ENCODE measurements at places on chromosomes 5 and 9.

DNA sequence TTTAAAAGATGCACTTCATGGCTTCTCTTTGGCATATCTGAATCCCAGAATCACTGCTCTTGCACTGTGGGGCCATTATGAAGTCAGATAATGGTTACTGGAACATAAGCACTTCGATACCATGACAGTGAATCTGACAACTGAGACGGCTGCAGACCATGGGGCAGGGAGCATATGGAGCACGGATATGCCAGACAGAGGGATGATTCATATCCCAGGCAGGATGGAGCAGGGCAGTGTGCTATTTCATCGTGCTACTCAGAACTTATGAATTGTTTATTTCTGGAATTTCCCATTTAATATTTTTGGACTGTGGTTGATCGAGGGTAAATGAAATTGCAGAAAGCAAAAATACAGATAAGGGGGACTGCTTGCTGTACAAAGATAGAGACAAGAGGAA is 145.0 kb downstream of the EGFLAM start:
- no peak for DNase-seq

- no peak for DNase-seq
Measured at GRCh38 chr9:87227456-87227855, 270.2 kb upstream of the DAPK1 start.

DNA sequence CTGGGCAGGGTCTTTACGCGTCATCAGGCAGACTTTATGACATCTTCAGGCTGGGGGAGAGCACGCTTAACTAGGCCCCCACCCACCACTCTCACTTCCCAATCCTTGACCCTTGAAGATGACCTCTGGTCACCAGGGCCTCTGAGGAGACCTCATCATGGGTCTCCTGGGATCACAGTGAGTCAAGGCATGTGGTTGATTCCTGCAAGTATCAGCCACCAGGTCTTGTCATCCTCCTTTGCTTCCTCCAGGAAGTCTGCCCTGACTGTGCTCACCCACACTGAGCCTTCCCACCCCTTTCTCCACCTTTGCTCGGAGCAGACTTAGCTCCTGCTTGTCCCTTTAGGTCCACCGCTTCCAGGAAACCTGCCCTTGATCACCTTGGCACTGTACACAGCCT is 17.3 kb downstream of the ODF2 start:
- no peak for DNase-seq

- DNase-seq: no peak
Measured at GRCh38 chr9:127139071-127139731, 16.8 kb upstream of the ANGPTL2 start.

DNA sequence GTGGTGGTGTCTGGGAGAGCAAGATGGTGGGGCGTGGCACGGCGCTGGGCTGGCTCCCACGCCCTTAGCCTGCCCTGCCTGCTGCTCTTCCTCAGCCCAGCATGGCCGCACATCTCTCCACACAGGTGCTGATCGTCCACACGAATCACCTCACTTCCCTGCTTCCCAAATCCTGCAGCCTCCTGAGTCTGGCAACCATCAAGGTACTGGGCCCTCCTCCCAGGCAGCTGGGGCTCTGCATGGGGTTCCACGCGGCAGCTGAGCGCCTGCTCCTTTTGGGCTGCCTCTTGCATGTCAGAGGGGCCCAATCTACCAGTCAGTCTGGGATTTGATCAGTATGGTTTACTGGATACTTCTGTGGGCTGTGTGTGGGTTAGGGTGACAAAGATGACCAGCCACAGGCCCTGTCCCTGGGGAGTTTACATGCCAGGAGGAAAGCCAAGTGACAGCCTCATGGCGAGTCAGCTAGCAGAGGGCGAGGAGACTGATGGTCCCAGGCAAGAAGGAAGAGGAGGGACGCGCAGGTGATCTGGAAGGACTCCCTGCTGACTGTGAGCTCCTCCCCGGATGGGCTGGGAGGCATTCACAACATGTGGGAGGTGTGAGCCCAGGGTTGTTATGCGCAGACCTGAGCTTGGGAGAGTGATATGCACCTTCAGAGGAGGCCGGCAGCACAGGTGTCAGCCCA is 6.0 kb downstream of the LRSAM1 start:
- DNase-seq: no peak

- no peak for DNase-seq
Measured at GRCh38 chr5:35804201-35804653, 52.5 kb upstream of the IL7R start.

GRCh38 chr9:108517651-108518365 is 338.0 kb downstream of the ACTL7B start:
- DNase-seq: no peak

DNA sequence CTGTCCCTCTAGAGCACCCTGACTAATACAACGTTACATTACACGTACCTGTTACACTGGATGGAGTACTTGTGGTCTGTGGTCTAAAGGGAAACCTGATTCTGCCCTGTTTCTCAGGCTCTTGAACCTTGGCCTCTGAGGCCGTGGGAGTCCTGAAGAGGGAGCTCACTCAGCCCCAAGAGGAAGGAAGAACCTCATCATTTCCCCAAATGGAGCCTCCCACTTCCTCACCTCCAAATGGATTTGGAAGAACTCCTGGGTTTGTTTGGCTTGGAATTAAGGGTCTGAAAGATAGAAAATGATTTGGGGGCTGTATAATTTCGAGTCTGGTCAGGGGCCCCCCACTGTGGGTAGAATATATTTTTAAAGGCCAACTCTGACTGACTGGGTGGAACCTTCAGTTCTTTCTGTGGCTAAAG is 200.2 kb downstream of the SEMA6A start:
- DNase-seq: no peak

DNA sequence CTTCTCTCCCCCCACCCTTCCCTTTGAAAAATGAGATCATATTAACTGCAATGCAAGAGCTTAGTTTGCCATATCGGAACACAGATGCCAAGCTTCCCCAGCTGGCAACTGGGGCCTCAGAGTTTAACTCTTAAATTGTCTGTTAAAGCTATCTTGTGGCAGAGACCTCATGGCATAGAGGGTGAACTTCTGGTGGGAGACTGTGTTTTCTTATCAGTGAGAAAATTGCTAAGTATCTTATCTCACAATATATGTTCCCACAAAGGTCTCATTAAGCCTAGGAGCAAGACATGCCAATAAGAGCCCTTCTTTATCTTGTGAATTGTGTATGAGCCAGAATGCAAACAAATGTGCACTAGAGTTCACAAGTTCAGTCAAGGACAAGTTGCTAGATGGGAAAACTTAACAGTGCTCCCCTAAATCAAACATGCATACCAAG is 12.3 kb downstream of the NFIB start:
- no peak for DNase-seq

DNA sequence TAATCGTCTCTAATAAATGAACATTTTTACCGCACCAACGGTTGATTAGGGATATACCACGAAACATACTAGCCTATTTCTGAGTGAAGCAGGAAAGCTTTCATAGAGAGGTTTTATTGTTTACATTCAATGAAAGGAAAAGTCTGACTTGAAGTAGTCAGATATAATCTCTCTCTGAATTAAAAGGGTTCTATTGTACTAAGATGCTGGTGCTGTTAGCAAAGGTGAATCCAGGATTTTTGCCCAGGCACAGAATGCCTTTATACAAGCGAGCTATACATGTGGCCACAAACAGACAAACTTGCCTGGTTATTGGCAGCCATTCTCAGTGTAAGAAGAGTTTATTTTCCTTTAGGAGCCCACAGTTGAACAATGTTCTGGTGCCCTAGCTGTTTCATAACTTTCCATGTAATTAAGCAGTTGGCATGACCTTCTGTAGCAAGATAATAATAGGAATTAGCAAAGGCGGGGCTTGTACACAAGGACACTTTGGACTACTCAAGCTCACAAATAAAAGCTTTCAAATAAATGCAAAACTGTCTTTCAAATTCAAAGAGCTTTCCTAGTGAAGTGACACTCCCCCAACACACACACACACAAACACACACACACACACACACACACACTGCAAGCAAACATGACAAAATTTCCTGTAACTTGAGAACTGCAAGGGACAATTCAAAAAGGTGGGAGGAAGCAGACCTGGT is 198.7 kb upstream of the MAP3K1 start:
- DNase-seq: no peak

- DNase-seq: no peak
Measured at GRCh38 chr5:98320343-98320742, 453.1 kb upstream of the RGMB start.

- DNase-seq: no peak
Measured at GRCh38 chr5:32990593-32991420, 279.7 kb downstream of the NPR3 start.

DNA sequence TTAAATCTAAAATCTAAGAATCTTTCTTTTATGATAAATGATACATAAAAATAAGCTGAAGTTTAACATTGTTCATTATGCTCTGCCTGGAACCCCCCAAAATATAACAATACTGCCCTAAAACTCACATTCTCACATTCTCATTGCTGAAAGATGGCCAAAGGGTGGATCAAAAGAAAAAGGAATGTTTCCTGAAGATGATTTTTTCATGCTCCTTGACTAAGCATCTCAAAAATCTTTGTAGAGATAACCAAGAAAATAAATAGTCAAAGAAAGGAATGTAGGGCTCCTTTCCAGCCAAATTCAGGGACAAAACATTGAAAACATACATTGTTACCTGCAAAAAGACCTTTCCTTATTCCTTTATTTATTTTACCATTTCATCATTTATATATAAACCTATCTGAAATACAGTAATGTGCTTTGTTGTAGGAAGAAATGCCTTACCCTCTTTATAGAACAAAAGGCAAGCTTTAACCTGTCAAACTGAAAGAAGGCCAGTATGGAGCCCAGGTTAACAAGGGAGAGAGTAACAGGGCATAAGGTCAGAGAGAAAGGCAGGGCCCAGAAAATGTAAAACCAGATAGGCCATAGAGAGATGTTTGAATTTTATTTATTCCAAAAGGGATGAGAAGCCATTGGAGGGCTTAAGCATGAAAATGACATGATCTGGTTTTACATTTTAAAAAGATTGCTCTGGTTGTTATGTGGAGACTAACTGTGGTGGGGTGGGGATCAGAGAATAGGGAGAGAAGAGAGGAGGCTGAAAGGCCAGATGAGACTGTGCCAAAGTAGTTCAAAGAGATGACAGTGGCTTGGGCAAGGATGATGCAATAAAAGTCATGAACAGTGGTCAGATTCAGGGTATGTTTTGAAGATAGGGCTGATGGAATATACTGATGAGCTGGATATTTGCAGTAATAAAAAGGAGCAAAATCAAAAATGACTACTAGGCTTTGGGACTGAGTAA is 37.3 kb upstream of the CDK5RAP2 start:
- no peak for DNase-seq

DNA sequence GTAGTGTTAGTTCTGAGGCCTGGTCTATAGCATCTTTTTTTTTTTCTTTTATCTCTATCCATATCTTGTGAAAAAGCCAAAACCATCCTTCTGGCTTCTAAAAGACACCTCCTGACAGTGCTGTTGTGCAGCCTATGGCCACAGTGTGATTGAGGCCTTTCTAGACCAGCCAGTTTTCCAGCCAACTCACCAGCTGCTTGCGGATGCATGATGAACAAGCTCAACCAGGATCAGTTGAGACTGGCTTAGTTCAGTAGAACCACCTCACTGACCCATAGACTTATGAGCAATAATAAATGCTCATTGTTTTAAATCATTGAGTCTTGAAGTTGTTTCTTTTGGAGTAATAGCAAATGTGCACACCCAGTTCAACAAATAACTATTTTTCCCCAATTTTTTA is 296.9 kb downstream of the FAM170A start:
- DNase-seq: no peak

GRCh38 chr5:32387211-32387610 is 57.3 kb downstream of the ZFR start:
- DNase-seq: no peak

- no peak for DNase-seq
Measured at GRCh38 chr5:61277781-61278180, 54.3 kb upstream of the ZSWIM6 start.

DNA sequence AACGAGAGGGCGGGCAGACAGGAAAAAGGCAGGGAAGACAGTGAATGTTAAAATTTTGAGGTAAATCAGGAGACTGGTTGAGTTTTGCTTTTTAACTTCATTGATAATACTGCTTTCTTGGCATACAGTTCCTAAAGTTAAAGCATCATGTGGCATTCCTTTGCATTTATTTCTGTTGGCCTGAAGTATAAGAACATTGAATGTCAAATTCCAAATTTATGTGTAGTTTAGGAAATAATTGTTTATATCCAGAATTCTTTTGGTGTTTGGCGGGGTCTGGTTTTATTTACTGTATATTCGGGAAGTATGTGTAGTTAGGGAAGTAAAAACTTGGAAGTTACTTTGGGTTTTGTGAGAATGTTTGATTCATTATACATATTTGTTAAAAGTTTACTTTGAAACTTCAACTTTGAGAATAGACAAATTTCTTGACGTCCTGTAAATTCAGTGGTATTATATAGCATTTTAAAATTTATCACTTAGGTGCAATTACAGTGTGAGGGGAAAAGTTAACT is 83.2 kb downstream of the PTPDC1 start:
- no peak for DNase-seq

GRCh38 chr9:38227656-38228055 is 158.6 kb upstream of the SHB start:
- no peak for DNase-seq

GRCh38 chr5:95664204-95664786 is 17.7 kb downstream of the RFESD start:
- no peak for DNase-seq

- DNase-seq: no peak
Measured at GRCh38 chr9:135220601-135221575, 133.4 kb downstream of the OLFM1 start.

- DNase-seq: no peak
Measured at GRCh38 chr9:75997206-75997605, 106.7 kb downstream of the PCSK5 start.

GRCh38 chr5:51664491-51665250 is 281.4 kb downstream of the ISL1 start:
- DNase-seq: no peak

DNA sequence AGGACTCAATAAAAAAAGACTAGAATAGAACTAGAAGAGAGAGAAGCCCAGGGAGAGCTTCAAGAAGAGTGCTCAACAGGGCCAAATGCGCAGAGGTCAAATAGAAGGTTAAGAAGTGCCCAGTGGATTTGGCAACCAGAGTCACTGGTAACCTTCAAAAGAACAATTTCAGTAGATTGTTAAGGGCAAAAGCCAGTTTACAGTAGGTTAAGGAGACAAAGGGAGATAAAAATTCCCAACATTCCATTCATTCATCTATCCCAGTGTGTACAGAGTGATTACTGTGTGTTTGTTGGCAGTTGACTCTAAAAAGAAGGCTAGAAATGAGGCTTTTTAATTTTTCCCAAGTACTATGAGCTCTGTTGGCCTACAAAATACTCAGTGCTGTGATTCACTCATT is 69.4 kb downstream of the RIGI start:
- peak; percentile 17 for DNase-seq

- no peak for DNase-seq
Measured at GRCh38 chr5:89560696-89561095, 677.7 kb upstream of the MEF2C start.

- peak; percentile 41 for DNase-seq
Measured at GRCh38 chr5:156815988-156816599, 34.0 kb upstream of the PPP1R2B start.

GRCh38 chr5:37717613-37718431 is 122.0 kb downstream of the GDNF start:
- peak; percentile 65 for DNase-seq

- DNase-seq: no peak
Measured at GRCh38 chr9:38389313-38389712, 3.2 kb upstream of the ALDH1B1 start.

GRCh38 chr5:10122076-10122726 is 127.5 kb downstream of the ATPSCKMT start:
- no peak for DNase-seq
